ENCODE measurements at places on chromosomes 12 and 14. TPM values are rescaled to one million over a fixed set of nuclear protein-coding genes. Genes with fewer than 3 reads are reported as not detected.

Gene TMTC2
- total RNA-seq = 9.3 TPM

GRCh38 chr12:111425655-111426054, 19.9 kb downstream of the SH2B3 start:
- DNase-seq = no peak

DNA sequence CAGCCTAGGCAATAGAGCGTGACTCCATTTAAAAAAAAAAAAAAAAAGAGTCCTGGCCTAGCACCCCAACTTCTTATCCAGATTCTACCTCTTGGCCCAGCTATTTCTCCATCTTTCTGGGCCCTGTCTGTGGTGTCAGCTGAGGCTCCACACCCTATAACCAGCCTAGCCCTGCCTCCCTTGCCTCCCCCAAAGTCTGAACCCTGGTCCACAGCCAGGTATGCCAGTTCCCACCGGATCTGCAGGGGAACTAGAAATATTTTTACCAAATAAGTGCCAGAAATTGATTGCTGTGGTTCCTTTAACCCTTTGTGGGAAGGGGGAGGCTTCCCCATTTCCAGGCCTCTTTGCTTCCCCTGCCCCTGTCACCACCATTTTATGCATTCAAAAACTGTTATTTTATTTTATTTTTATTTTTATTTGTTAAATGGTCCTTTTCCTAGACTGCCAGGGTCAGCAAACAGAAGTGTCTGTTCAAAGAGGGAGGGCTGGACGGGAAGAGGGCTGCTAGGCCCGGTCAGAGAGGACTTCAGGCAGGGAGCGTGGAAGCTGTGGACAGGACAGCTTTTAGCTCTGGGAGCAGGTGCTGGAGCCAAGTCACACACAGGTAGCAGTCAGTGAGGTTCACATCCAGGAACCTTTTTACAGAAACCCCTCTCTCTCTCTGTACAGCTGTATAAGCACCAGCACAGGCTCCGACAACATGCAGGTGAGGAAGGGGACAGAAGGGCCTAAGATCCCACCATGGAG, 23.2 kb downstream of the TTC9 start:
- DNase-seq = no peak

DNA sequence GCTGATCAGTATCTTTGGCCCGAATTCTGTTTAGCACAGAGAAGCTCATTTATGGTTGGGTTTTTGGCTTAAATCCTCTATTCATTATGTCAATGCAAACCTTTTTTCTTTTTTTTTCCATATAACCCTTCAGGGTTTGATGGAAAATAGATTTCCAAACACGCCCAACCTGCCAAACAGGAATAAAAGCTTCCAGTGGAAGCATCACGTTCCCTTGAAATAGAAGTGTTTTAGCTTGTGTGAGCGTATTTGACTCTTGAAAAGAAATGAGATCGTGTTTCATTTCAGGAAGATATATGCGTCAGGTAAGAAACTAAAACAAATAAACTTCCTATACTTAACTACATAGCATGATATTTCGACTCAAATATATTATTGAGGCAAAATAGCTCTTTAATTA, at the start of gene PIK3C2G:
PIK3C2G (plus strand) TSS at position 246 of the 400 bp plus-strand sequence. CDS start 20,564 bp downstream, outside the sequence.
- DNase-seq = no peak

DNA sequence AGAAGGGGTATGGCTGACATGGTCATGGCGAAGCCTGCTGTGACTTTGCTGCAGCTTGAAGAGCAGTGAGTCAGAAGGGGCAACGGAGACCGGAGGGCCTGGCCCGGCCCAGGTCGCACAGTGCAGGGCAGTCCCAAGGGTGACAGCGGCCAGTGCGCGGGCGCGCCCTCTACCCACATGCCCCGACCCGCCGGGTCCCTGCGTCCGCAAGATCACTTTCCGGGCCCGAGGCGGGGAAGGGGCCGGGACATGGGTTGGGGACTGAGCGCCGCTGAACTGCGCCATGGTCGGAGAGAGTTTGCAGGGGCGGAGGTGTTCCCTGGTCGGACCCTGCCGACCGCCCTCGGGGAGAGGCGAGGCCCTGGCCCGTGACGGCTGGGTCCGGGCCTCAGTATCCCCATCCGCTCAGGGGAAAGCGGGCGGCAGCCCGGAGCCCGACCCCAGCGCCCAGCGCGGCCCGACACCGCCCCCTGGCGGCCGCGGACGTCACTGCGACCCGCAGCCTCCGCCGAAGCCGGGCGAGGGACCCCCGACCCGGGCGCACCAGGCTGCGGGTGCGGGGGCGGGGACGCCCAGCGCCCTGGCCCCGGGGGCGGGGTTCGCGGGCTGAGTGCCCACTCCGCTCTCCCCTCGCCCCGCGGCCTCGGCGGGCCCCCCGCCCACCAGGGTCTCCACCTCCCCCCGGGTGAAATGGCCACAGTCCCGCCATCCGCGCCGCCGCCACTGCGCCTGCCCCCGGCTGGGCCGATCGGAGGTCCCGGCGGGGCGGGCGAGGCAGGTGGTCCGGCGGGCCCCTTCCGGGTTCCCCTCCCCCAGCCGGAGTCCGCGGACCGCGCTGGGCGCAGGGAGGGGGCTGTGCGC, 7.2 kb upstream of the ANKRD9 start:
- peak; percentile 78 for DNase-seq

Gene PRPH
- 6.4 TPM for total RNA-seq

- DNase-seq = peak; percentile 28
Measured at GRCh38 chr14:93719256-93719655, 69.0 kb downstream of the PRIMA1 start.

DNA sequence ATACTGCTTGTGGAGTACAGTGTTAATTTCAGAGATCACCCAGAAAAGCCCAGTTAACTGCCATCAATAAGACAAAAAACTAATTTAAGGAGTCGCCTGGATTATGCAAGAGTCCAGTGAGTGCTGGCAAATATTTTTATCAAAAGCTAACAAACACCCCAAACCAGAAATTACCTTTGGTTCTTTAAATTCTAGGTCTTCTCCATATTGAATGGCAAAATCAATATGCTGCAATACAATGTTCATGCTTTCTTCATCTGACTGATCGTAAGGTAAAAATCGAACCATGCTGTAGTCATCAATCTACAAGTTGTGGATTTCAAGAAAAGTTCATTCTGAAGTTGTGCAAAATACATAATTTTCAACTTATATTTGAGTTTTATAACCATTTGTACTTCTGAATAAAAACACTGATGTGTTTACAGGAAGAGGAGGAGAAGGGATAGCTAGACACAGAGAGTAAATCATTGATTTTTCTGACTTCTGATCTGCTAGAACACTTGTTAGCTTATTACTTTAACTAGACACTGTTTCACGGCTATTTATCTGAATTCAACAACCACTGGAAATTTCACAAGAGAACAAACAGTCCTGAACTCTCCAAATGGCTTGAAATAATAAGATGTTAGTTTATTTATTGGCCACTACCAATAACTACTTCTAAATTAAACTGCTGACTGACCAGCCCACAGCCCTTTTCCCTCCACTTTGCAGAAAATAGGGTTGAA, 3.6 kb upstream of the ARPC3 start:
- DNase-seq = no peak

- no peak for DNase-seq
Measured at GRCh38 chr14:105312973-105313372, 1.6 kb upstream of the PACS2 start.

DNA sequence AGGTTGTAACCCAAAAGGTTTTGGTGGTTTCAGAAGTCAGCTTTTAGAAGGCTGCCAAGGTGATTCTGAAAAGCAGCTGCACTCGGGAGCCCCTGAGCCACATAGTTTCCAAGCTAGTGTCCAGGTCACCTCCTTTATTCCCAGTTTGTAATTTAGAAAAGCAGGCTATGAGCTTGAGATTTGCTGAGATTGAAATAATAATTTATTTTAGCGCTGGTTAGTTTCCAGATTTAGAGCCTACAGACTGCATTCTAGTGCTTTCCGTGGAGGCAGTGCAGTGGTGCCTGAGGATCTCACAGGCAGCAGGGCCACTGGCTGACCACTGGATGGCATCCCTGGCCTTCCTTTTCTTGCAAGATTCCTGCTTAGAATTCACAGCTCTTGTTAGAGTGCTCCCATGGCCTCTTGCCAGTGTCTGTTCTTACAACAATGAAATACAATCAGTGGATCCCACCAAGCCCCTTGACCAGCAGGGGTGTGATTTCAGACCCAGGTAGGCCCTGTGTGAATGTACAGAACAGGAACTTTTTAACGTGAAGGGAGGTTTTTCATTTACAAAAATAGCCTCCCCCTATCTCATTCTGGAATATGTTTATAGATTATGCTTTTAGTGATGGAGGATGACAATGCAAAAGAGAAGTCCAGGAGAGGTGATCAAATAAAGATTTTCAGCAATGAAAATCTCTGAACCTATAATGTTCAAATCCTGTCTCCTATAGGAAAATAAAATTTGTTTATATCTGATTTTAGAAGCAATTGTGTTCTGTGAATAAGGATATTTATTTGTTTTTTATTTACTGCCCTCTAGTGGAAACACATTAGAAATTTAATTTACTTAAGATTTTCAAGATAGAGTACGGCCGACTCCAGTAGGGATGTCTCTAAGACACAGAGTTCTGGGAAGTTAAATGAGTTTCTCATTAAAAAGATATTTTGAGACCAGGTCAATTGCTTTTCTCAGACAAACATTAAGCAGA, 362.1 kb upstream of the STXBP6 start:
- no peak for DNase-seq

Gene PLD4
- 1.7 TPM for total RNA-seq

GRCh38 chr12:105888696-105889095, 250.1 kb downstream of the NUAK1 start:
- DNase-seq = no peak

DNA sequence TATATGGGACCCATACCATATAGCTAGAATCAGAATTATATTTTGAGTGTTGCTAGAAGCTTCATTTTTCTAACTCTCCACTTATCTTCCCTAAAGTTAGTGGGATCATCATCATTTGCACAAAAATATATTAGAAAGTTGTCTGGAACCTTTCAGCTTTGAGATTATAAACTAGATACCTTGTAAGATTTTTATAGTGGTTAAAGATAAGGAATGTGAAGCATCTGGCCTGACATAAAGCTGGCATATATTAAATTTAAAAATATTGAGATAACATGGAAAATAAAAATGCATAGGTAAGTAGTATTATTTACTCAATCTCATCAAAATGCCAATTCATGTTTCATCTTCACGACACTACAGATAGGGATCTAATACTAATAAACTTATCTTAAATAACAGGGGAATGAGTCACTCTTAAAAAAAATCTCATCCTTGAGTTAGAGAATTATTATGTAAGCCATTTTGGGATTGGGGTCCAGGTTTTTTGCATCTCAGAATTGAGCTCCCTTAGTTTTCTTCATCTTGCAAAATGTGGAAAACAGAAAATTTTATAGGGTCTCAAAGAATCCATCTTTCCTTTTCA, 318.5 kb downstream of the KCNC2 start:
- DNase-seq = no peak

Gene AKAP6
- 7.6 TPM for total RNA-seq

Gene CBLN3
- total RNA-seq = 0.94 TPM

GRCh38 chr12:92334552-92334951, 188.9 kb upstream of the BTG1 start:
- DNase-seq = no peak

Gene PTGER2
- 5.8 TPM for total RNA-seq

Gene TTLL5
- 82.5 TPM for total RNA-seq

DNA sequence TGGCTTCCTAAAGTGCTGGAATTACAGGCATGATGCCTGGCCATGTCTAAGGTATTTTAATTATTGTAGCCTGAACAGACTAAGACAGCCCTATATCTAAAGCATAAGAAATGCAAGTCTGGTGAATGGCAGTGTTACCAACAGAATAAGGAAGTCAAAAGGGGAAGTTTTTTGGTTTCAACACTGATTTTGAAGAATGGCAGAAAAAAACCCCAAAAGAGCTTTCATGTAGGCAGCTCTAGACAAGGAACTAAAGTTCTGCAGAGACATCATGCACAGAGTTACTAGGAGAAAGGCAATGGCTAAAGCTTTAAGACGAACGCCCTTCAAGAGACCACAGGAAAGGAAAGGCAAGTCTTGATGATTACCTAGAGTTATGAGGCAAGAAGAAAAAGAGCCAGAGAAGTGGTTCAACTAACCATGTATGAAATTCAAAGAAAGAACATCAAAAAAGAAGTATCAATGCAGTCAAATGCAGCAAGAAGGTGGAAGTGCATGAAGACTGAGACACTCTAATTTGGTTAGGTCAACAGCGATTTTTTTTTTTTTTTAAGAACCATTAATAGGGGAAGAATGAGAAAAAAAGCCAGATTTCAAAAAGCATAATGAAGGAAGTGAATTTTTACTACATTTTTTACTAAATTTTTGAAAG, 50.8 kb downstream of the RPS6KA5 start:
- no peak for DNase-seq

Data from Peyer's patch (tissue), 4 donors.